ENCODE measurements at places on chromosomes 2 and 18.

- DNase-seq = no peak
These were observed 8.6 kb upstream of the SMAD4 start for GRCh38 chr18:51021226-51021965.

- DNase-seq = no peak
These were observed 20.4 kb upstream of the SH3BP4 start for GRCh38 chr2:234931371-234931770.

DNA sequence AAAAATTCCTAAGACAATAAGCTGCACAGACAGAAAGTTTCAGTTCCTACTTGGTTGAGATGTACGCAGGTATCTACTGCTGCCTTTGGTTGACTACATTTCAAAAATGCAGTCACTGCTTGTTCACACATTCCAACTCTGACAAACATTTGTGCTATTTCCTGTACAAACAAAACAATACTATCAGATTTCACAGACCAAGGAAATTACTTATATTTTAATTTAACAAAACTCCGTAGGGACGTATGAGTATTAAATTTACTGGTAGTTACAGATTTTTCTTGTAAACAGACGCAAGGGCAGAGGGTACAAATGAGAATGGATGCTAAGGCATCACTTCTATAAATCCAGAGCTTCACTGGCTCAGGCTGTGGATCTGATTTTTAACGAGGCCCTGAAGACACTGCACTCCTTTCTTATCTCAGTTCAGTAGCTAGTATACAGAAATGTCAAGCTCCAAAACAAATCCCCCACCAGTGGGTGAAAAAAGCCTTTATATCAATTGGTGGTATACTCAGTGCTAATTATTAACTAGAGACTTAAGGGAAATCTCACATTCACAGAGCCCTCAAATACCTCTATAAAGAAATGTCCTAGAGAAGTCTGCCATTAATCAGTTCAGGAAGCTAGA is 31.7 kb upstream of the TTC32 start:
- DNase-seq = peak; percentile 77

DNA sequence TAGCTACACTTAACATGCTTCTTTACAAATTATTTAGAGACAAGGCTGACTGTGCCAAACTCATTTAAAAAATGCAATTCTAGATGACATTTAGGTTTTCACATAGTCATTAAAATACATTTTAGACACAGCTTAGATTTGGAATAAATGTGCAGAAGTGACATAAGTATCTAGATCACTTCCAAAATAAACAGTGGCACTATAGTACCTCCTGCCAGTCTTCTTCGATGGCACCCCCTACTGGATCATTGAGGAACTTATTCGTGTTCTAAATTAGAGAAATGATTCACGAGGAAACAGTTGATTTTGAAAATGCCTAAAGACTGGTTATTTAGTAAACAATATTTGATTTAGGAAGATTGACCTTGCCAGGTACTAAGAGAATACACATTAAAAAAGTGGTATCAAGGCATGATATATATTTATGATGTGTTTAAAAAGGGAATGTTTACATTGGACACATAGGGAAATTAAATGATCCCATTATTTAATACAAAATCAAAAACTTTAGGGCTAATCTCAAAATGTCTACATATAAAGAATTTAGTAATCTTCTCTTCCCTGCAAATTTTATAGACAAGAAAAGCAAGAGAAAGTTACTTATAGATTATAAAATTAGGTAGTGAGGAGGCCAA is 323.9 kb downstream of the XIRP2 start:
- DNase-seq = peak; percentile 45

GRCh38 chr2:113878743-113879142 is 11.1 kb upstream of the ACTR3 start:
- DNase-seq = no peak

GRCh38 chr18:7950380-7951136 is 383.4 kb downstream of the PTPRM start:
- DNase-seq = peak; percentile 65

DNA sequence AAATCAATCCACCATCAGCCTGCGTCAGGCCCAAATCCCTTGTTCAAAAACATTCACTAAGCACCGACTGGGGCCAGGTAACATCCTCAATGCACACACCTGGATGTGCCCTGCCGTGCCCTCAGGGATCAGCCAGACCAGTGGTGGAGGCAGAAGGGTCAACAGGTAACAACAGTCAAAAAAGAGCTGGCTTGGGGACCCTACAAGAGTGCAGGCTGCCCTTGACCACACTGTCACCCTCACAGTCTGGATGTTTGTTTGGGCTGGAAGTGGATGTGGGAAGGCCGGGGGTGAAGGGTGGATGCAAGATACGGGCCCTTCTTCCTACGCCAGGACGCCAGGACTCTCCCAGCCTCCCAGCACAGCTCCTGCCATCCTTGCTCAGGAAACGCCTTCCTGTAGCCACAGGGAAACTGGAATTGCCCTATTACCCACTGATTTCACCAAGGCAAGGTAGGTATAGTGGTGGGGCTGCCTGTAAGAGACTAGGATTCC is 2.7 kb downstream of the BIN1 start:
- DNase-seq = no peak

- peak; percentile 96 for DNase-seq
These were observed 14.4 kb upstream of the PIK3C3 start for GRCh38 chr18:41940506-41941215.

DNA sequence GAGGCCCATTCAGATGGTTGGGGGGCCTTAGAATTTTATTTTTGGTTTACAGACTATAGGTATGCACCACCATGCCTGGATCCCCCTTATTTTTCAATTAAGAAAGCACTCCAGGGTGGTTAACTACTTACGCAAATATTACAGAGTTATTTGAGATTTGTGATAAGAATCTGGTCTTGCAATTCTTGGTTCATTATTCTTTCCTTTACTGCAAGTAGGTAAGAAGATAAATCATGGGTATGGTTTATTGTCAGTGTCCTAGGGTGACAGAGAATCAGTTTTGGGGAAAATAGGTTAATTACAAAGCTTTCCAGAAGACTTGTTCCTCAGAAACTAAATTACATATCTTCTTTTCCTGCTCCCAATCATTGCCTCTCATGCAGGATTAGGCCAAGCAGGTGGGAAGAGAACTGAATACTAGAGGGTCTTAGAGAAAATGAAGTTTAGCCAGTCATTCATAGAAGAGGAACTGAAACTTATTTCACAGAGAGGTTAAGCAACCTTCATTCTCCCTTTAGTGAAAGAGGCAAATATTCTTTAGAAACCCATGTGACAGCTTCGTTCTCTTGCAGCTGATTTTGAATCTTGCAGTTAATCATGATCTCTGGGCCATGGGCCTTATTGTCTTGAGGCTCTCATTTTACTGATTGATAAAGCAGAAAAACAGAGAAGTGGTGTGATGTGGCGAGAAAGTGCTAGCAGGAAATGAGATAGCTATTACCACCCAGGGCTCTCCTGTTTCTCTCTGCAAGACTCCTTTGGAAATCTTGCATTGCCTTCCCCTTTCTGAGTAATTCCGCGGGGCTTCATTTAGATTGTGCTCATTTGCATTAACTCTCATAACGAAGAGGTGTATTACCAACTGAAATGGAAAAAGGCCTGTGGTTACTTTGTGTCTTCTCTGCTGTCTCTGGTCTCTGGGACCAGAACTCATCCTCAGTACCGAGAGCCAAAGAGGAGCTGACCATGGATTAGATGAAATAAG is 44.8 kb upstream of the ARHGAP25 start:
- DNase-seq = no peak

- DNase-seq = peak; percentile 5
These were observed 98.5 kb downstream of the DSEL start for GRCh38 chr18:67417864-67418523.

DNA sequence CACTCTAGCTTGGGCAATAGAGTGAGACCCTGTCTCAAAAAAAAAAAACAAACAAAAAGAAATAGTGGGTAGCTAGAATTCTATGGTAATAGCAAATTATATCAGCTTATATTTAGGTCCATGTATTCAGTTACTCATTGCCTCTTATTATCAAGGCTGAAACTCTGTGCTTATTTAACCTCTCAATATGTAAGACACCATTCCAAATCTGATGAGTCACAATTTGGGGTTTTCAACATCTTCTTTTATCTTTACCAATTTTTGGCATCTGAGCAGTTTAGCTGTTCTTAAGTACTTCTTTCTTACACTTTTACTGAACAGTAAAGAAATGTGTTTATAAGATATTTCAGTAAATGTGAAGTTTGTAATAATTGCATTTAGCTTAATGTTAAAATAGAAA is 69.3 kb downstream of the TTC27 start:
- peak; percentile 80 for DNase-seq

GRCh38 chr18:24632158-24632988 is 171.9 kb downstream of the HRH4 start:
- no peak for DNase-seq

- no peak for DNase-seq
These were observed 126.9 kb downstream of the PRKRA start for GRCh38 chr2:178324077-178324476.

- peak; percentile 32 for DNase-seq
These were observed 28.5 kb upstream of the CEP68 start for GRCh38 chr2:65027616-65028244.

- no peak for DNase-seq
These were observed 71.6 kb upstream of the L3MBTL4 start for GRCh38 chr18:6486313-6486712.
